NCI-H1105 (cell line): ENCODE measurements at places on chromosomes 2 and 18.
A peak's percentile ranks its signal among the peaks of the same experiment; 100 is the strongest.

DNA sequence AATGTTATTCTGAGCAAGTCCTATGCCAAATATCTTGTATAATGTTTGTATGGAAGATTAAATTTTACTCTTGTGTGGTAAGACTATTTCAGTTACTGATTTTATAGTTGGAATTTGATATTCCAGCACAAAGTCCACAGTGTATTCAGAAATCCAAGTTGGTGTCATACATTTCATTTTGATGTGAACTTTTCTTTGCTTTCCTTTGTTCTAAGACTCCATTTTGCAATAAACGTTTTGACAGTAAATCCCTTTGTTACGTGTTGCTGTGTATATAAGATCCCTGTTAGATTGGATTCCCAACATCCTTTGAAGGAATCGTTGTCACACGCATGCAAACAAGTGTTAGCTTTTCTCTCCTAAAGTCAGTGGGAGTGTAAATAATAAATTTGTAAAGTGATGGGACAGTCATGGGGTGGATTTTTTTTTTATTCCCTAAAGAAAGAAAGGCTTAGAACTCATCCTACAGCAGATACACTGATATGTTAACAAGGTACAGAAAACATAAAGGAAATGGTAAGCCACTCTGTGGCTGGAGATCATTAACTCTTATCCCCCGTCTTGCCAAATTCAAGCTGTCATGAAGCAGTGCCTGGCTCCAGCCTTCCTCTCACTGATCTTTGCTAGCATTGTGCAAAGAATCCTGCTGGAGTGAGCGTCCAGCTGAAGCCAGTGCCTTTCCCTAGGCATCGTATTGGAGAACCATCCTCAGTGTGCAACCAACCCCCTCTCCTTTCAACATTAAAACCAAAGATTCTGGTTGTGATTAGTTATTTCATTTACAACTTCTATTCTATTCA is 127.6 kb upstream of the CDCA7 start:
- DNase-seq: no peak

DNA sequence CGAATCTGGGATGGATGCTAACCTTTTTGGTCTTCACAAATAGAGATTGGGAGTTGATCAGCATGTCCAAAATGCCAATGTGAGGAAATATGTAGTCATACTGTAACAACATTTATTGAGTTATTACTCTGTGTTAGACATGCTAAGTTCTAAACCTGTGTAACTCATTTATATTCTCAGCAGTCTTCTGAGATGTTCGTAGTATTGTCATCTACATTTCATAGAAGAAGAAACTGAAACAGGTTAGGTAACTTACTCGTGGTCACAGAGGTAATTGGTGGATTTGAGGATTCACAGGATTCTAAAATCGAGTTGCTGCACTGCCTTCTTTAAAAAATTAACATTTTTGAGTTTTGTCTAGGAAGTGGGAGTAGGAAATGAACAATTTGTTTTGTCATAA is 162.1 kb downstream of the UBE2E3 start:
- DNase-seq: no peak

GRCh38 chr2:98123286-98123685 is 36.3 kb downstream of the VWA3B start:
- no peak for DNase-seq

DNA sequence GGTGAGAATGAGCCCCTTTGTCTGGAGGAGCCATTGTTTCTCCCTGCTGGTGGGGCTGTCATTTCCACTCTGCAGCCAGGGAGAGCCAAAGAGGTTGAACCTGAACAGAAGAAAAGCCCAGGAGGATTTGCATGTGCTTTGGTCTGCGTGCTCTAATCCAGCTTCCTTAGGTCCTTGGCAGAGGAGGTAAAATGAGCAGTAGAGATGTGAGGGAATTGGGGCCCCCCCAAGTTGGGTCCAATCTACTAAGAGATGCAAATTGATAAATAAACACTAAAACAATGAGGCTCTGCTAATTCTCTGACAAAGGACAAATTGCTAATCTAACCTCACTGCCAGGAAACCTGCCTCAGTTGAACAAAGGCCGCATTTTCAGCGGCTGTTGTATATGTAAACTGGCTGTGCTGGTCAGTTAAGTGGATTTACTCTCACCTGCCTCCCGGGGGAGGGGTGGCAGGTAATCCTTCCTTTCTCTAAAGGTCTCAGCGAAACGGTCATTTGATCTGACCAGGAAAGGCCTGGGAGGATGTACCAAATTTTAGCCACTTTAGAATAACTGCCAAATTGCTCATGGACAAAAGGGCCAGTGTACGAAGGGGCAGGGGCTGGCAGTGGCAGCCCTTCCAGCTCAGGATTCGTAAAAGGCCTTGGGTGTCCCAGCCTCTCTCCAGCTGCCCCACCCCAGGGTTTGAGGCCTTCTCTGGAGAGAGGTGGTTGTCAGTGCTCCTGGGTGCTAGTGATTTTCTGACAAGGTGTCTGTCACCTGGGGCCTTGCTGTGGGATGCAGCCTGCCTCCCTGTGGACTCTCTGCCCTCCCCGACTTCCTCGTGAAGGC is 193.6 kb downstream of the MIB1 start:
- DNase-seq: no peak

GRCh38 chr2:128169933-128170709 is 79.1 kb downstream of the UGGT1 start:
- DNase-seq: no peak

GRCh38 chr2:42905341-42906110 is 113.1 kb upstream of the HAAO start:
- no peak for DNase-seq

DNA sequence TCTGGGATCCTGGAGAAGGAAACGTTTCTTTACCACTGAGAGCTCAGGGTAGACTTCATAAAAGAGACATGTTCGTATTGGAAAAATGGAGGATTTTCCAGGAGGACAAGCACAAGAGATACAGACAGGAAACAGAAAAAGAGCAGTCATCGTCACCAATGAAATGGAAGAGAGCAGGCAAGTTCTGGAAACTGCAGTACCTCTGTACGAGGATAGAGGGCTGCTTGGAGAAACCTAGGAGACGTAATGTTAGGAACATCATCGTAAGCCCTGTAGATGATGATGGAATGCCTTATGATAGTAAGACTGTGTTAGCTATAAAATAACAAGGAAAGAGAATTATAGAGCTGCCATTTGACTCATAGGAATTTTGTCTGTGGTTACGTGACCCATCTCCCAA is 121.1 kb upstream of the KLHL14 start:
- DNase-seq: no peak

DNA sequence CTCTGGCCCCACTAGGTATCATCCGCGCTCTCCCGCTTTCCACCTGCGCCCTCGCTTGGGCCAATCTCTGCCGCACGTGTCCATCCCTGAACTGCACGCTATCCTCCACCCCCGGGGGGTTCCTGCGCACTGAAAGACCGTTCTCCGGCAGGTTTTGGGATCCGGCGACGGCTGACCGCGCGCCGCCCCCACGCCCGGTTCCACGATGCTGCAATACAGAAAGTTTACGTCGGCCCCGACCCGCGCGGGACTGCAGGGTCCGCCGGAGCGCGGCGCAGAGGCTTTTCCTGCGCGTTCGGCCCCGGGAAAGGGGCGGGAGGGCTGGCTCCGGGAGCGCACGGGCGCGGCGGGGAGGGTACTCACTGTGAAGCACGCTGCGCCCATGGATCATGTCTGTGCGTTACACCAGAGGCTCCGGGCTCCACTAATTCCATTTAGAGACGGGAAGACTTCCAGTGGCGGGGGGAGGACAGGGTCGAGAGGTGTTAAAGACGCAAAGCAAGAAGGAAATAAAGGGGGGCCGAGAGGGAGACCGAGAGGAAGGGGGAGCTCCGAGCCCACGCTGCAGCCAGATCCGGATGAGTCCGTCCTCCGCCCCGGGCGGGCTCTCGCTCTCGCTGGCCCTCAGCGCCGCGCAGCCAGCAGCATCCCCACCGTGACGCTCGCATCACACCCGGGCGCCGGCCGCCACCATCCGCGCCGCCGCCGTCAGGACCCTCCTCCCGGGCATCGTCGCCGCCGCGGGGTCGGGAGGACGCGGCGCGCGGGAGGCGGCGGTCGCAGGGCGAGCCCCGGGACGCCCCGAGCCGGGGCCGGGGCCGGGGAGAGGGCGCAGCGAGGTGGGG is 664 bp downstream of the NETO1 start:
- peak; percentile 44 for DNase-seq
